ENCODE measurements at places on chromosomes 2 and 18.

GRCh38 chr2:17299891-17300540 is 218.2 kb downstream of the RAD51AP2 start:
- no peak for DNase-seq

- DNase-seq: no peak
Measured at GRCh38 chr2:5093056-5093455, 599.1 kb upstream of the SOX11 start.

GRCh38 chr2:224957540-224958461 is 84.5 kb downstream of the DOCK10 start:
- no peak for DNase-seq

DNA sequence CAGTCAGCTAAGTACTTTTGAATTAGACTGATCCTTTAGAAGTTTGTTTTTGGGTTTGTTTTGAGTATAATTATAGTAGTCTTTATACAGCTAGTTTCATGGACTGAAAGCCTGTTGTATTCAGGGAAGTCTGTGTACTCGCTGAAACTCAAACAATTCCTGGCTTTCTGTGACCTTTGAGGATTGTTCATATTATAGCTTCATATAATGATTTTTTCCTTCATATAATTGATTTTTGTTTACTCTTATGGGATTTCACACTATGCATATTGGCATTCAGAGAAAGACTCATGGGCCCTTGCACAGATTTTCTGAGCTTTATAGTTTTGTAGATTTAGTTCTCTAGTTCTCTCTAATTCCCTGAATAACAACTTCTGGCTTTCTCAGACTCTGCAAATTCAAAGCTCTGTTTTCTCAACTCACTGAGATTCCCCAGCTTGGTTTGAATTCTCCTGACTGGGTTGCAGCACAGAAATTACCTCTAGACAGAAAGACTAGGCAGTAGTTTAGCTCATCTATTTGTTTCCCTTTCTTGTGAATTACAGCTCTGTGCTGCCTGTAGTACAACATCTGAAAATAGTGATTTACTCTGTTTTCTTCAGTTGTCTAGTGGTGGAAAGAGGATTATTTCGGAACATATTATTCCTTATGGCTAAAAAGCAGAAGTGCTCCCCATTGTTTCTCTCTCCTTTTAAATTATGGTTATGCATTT is 495.9 kb upstream of the CNTNAP5 start:
- no peak for DNase-seq

GRCh38 chr2:121969166-121969565 is 213.7 kb downstream of the TSN start:
- DNase-seq: no peak
